Posterior vena cava (tissue), 2 donors: ENCODE measurements at places on chromosomes 4 and X. TPM values are rescaled to one million over a fixed set of nuclear protein-coding genes. Genes with fewer than 3 reads are reported as not detected.

The AMER1 gene
- total RNA-seq = 5.7 TPM

The SPANXN3 gene
- total RNA-seq = not detected

The CAPN6 gene
- total RNA-seq = 0.14 TPM

The SYNPO2 gene
- total RNA-seq = 960 TPM

The TAF9B gene
- 30.4 TPM for total RNA-seq

The RASGEF1B gene
- 7.5 TPM for total RNA-seq
